ENCODE measurements at places on chromosomes 6 and 20.
A peak's percentile ranks its signal among the peaks of the same experiment; 100 is the strongest.

DNA sequence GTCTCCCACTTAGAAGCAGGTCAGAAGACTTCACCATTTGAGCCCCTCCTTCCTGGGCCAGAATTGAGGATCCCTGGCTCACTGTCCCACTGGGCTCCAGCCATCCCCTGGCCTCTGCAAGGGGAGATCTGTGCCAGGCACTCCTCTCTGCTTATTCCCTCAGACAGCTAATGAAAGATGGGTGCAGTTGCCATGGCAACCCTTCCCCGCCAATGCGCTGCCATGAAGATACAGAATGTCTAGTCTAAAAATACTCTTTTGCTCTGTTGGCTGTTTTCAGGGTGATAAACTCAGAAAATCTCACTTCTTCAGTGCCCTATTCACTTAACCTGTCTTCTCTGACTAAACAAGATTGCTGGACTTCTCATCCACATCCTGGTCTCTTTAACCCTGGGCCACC is 13.6 kb upstream of the TTLL2 start:
- peak overlapping the region; percentile 2 for H3K27ac ChIP-seq
- H3K27me3 ChIP-seq: no peaks in the 10 kb centered on the region
- no peaks in the 10 kb centered on the region for H3K4me1 ChIP-seq
- no peaks in the 10 kb centered on the region for H3K36me3 ChIP-seq
- DNase-seq: no peak
- no peak overlapping the region for H3K4me3 ChIP-seq

DNA sequence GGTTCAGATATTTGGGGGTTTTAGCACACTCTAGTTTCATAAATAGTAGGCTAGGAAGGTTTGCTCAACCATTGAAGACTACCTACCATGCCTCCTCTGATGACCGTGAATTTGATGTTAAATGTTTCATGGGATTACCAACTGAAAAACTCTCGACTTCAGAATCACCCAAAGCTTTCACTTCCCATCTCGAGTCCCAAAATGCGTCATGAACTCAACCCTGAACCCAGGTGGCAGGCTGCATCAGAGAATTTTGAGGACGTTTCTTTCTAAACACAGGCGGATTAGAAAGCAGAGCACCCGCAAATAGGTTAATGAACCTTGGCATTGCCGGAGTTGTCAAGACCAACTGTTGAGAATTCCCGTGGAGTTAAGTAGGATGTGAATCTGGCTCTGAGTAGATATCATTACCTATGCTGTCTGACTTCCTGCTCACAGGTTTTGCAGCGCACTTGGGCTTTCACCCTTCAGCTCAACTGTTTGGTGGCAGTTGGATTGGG is 98.4 kb upstream of the ADTRP start:
- DNase-seq: no peak
- no peaks in the 10 kb centered on the region for H3K36me3 ChIP-seq
- no peak overlapping the region for H3K27ac ChIP-seq
- H3K4me1 ChIP-seq: peaks cover 15% of the 10 kb centered on the region
- no peaks in the 10 kb centered on the region for H3K27me3 ChIP-seq

GRCh38 chr6:129175066-129175465 is 292.1 kb downstream of the LAMA2 start:
- DNase-seq: no peak
- no peaks in the 10 kb centered on the region for H3K27me3 ChIP-seq
- H3K4me3 ChIP-seq: no peak overlapping the region

DNA sequence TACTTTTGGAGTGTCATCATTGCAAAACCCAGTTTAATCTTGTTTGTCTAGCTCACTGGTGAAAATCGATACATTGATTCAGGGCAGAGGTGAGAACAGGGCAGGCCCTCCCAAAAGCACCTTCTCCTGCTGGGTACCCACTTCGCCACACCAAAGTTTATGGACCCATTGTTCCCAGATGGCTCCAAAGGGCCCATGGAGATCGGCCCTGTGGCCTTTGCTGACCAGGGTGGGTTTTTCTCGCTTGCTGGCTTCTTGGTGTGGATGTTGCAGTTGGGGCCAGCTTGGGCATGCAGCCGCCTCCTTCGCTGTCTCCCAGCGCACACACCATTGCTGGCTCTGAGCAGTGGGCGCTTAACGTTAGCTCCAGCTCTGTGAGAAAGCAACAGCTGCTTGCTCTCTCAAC is 178.1 kb upstream of the PDE10A start:
- H3K36me3 ChIP-seq: no peaks in the 10 kb centered on the region
- H3K27ac ChIP-seq: no peak overlapping the region
- H3K27me3 ChIP-seq: no peaks in the 10 kb centered on the region

DNA sequence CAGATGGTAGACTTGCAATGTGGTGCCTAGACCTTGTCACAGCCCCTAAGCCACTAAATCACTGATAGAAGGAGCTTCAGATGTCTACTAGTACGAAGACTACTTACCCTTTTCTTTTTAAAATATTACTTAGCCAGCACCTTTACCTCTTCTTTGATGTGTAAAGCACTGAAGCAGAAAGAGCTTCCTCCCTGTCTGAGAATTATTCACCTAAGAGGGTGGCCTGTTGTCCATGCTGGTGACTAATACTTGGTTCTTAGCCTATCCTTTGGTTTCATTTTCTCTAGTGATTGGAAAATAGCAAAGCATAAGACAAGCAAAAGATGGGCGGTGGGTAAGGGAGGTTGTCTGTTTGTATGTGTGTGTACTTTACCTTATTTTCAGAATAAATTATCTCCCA is 794.6 kb downstream of the TFAP2A start:
- H3K36me3 ChIP-seq: no peaks in the 10 kb centered on the region
- no peak overlapping the region for H3K4me3 ChIP-seq
- H3K4me1 ChIP-seq: no peaks in the 10 kb centered on the region
- H3K27ac ChIP-seq: no peak overlapping the region
- no peaks in the 10 kb centered on the region for H3K27me3 ChIP-seq

- no peak overlapping the region for H3K27ac ChIP-seq
- H3K36me3 ChIP-seq: no peaks in the 10 kb centered on the region
- no peaks in the 10 kb centered on the region for H3K4me1 ChIP-seq
- no peaks in the 10 kb centered on the region for H3K27me3 ChIP-seq
- H3K4me3 ChIP-seq: no peak overlapping the region
These were observed 77.4 kb upstream of the TMEM170B start for GRCh38 chr6:11460001-11460668.

DNA sequence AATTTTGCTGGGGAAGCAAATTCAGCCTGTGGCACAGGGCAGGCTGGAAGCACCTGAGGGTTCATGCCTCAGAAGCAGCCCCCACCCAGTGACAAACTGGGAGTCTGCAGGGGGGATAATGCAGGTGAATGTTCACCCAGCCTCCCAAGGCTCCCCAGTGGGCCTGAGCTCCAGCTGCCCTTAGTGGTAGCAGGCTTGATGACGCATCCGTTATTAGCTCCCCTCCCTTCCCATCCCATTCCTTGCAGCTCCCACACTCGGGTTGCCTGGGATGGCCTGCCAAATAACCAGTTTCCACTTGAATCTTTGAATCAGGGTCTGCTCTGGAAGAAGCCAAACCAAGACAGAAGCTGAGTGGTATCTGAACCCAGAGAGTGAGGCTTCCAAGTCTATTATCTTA is 15.8 kb downstream of the KCNK15 start:
- no peaks in the 10 kb centered on the region for H3K27me3 ChIP-seq
- DNase-seq: no peak

DNA sequence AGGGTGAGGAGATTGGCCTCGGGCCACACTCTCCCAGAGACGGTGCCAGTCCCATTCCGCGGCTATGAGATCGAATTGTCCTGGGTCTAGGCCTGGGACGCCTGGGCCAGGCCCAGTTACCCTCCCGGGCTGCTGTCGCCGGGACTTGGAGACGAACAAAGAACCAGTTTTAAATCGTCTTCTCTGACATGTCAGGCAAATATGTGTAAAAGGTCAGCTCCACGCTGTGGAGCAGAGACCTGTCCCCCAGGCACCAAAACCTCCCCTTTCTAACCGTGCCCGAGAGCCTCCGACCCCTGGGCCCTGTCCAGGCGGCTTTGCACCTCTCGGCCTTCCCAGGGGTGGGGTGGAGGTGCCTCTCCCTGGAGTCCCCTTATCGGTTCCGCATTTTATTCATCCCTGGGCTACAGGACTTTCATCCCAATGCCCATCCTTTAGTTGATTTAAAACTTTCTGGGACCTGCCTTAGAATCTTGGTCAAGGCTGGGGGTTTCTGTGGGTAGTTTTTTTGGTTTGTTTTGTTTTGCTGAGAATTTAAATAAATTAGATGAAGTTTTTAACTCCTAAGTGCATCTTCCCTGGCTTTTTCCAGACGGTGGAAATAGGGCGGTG is 5.8 kb upstream of the TFAP2A start:
- H3K27me3 ChIP-seq: peaks cover 100% of the 10 kb centered on the region
- H3K36me3 ChIP-seq: no peaks in the 10 kb centered on the region
- no peak overlapping the region for H3K4me3 ChIP-seq
- no peak overlapping the region for H3K27ac ChIP-seq
- no peak for DNase-seq

GRCh38 chr6:112576423-112576822 is 229.3 kb downstream of the RFPL4B start:
- peaks cover 9% of the 10 kb centered on the region for H3K4me1 ChIP-seq
- no peaks in the 10 kb centered on the region for H3K27me3 ChIP-seq
- no peak overlapping the region for H3K4me3 ChIP-seq
- H3K27ac ChIP-seq: no peak overlapping the region
- DNase-seq: no peak

DNA sequence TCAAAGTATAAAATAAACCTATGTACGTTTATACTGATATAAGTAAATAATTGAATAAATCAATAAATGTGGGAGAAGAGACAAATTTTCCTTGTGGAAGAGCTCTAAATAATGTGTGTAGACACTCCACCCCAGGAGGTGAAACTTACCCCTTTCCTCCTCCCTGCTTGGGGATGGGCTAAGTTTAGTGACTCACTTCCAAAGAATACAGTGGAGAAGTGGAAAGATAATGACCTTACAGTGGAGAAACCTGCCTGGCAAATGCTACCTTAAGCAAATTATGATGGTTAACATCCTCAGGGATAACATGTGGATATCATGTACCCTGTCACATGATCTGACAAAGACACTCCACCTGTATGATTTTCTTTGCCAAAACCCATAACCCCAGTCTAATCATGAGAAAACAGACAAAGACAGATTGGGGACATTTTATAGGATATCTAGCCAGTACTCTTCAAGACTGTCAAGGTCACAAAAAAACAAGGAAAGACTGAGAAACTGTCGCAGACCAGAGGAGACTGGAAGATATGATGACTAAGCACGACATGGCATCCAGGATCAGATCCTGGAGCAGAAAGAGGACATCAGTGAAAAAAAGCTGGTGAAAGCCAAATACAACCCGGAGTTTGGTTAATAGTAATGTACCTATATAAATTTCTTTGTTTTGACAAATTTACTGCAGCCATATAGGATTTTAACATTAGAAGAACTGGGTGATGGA is 195.5 kb upstream of the PRDM1 start:
- no peaks in the 10 kb centered on the region for H3K4me1 ChIP-seq
- no peak overlapping the region for H3K4me3 ChIP-seq
- no peak overlapping the region for H3K27ac ChIP-seq
- H3K36me3 ChIP-seq: no peaks in the 10 kb centered on the region

DNA sequence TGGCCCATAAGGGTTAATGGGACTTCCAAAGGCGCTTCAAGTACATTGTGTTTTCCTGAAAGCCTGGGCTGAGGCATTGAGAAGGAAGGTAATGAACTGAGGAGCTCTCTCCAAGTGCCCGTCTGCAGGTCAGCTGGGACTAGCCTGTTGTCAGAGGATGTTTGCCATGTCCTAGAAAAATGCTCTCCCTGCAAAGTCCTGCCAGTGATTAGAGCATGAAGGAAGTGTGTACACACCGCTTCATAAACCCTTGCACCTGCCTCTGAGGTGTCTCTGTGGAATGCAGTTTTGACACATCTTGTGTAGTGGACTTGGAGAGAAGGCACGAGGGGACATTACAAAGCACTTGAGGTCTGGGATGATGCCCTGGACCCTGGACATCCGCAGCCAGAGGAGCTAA is 506.7 kb downstream of the KIF16B start:
- H3K4me3 ChIP-seq: no peak overlapping the region
- no peaks in the 10 kb centered on the region for H3K4me1 ChIP-seq
- H3K36me3 ChIP-seq: no peaks in the 10 kb centered on the region
- no peaks in the 10 kb centered on the region for H3K27me3 ChIP-seq
- DNase-seq: no peak

- no peaks in the 10 kb centered on the region for H3K4me1 ChIP-seq
- H3K36me3 ChIP-seq: no peaks in the 10 kb centered on the region
- no peak overlapping the region for H3K4me3 ChIP-seq
- no peaks in the 10 kb centered on the region for H3K27me3 ChIP-seq
- H3K27ac ChIP-seq: no peak overlapping the region
- no peak for DNase-seq
These were observed 16.5 kb upstream of the TGM3 start for GRCh38 chr20:2279253-2279779.

- peak overlapping the region; percentile 99 for H3K27ac ChIP-seq
- H3K4me3 ChIP-seq: peak overlapping the region; percentile 90
- H3K27me3 ChIP-seq: no peaks in the 10 kb centered on the region
- DNase-seq: no peak
- no peaks in the 10 kb centered on the region for H3K36me3 ChIP-seq
These were observed 540 bp upstream of the RBM24 start for GRCh38 chr6:17280552-17281090.

DNA sequence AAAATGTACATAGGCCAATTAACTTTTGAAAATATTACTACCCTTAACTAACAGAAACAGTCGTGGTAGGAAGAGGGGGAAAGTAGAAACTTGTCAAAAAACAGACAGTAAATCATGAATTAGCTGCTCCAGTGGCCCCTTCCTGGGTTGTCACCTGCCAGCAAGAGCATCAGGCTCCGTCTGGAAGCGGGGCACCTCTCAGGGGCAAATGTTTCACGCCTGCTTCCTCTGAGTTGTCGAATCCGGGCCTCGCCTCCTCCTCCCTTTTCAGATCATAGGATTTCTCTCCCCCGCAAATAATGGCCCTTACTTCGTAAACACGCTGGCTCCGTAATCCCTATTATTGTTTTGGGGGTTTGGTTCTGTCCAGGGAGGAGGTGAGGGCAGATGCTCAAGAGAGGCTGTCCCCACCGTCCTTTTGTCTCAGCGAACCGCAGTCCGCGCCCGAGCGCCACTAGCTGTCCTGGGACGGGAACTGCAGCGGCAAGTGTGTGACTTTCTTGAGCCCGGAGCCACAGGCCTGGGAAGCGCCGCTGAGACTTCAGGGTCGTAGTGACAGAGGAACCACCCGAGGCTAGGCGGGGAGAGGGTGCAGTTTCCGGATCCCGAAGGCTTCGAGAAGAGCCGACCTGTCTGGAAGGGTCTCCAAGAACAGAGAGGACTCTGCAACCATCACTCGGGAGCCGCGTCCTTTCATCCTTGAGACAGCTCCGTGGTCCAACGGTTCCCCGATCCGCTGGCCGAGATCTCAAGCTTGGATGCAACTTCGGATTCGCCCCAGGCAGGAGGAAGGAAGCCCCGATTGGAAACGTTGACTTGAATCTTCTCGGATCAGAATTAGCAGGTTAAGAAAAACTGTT is 214.5 kb upstream of the ZNF184 start:
- peaks cover 15% of the 10 kb centered on the region for H3K4me1 ChIP-seq
- H3K27ac ChIP-seq: peak overlapping the region; percentile 32
- peak overlapping the region; percentile 51 for H3K4me3 ChIP-seq
